NCI-H2081 treated with DMSO at 0.1 percent for 48 hours (cell line): ENCODE measurements at places on chromosomes 3 and 15.

DNA sequence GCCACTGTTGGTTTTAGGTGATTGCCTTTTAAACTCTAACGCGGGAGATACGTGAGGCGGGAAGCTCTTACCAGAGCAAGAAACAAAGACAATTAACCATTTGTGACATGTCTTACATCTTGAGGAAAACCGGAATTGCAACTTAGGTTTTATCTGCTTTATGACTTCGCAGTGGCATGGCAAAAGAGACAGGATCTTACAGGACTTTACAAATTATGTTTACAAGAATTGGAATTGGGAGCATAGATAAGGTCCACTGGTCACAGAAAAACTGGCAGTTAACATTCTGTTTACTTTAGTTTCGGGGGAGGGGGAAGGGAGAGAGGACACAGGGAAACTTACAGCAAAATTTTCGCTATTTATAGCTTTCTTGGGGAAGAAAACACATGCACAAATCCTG is 1119.6 kb downstream of the ZPLD1 start:
- no peak for DNase-seq

GRCh38 chr15:48380198-48380597 is 49.0 kb downstream of the DUT start:
- no peak for DNase-seq

DNA sequence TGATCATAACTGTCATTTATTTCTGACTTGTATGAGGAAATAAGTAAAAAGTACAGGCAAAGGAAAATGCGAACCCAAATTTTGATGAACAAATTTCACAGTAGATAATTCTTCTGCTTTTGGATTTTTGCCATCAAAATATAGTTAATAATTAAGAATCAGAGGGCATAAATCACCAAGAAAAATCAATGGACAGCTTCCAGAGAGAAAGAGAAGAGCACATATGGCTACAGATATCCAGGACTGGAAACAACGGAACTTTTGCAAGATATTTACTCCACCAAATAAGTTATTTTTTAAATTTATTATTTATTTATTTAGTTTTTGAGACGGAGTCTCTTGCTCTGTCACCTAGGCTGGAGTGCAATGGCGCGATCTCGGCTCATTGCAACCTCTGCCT is 35.1 kb upstream of the NANOGP8 start:
- no peak for DNase-seq

DNA sequence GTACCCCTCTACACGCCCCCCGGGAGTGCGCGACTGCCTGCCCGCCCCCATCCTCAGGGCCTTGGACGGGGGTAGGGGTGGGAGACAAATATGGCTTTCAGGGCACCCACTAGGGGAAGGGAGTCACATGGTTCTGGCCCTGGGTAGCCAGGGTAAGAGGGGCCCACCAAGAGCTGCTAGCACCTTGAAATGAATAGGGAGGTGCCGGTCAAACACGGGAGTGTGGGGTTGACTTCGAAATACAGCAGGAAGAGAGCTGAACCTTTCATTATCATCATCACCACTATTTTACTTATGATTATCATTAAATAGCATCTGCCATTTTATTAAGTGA is 489.1 kb downstream of the MAGI1 start:
- no peak for DNase-seq

DNA sequence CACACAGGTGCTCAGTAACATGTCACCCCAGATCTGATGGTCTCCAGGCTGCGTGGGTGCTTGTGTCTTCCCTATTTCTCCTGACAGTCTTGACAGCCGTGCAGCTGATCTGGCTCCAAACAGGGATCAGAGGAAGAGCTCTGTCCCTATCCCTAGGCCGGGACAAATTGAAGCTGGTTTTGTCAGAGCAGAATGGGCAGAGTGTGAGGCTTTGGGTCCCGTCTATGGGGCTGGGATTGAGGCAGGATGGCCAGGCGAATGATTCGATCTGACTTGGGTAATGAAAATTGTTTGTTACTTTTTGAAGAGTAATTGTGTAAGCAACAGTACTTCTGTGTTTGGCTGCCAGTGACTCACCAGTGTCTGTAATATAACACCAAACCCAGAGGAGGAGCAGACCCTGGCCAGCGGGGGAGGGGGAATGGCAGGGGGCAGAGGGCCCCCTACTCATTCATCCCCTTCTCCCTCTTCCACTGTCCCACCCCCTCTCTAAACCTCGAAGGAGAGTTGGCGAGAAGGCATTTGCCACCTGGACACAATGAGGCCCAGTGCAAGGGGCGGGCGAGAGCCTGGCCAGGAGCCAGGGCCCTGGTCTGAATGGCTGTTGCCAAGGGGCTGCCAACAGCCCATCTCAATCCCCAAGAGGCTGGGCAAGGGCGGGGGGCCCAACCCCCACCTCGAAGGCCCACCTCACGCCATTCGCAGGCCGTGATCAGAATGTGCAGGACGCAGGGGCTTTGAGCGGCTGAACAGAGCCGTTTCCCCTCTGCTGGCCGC is 4.9 kb upstream of the MAGEF1 start:
- DNase-seq = no peak

GRCh38 chr3:149010504-149010951 is 19.2 kb downstream of the GYG1 start:
- no peak for DNase-seq

- no peak for DNase-seq
Measured at GRCh38 chr3:98623572-98624280, 30.3 kb upstream of the CPOX start.

DNA sequence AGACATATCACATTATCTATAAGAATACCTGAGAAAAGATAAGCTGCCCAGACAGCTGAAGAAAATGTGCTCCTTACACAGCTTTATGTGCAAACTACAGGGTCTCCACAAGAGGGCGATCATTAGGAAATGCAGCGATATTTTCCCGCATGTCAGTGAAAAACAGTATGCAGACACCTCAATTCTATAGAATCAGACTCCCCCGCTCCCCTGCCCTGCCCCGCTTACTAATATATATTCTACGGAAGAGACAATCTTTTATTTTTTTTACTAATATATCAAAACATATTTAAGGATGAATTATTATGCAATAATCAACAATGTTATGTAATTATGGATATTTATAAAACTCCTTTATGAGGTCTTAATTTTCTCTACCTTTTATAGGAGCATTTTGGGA is 681.3 kb downstream of the ROBO1 start:
- no peak for DNase-seq

DNA sequence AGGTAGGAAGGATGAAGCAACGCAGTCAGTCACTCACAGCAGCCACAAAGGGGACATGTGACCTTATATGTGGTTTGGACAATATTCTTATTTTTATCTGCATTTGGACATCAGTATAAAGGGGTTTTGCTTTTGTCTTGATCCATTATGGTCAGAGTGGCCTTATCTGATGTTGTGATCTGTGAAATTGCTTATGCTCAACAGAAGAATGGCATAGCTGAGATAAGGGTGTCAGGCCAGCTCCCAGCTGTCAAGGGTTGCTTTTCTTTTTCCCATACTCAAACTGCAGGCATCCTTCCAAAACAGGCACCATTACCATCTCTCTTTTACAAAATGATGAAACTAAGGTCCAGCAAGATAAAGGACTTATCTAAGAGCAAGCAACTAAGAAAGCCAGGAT is 28.1 kb downstream of the DCLK3 start:
- no peak for DNase-seq

DNA sequence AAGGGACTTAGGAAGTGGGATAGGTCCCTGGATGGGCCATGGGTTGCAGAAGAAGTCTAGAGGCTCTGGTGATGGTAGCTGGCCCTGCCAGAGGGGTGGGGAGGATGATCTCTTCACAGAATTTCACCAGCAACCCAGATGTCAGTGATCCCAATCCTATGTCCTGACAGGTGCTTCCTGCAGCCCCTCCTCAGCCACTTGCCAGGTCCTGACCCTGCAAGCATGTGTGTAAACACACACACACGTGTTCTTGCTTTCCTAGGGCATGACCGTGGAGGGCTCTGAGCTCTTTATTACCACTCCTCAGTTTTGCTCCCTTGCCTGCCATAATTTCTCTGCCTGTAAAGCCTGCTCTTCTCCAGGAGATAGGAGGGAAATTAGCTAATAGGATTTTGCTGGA is 12.5 kb downstream of the TEX264 start:
- no peak for DNase-seq

DNA sequence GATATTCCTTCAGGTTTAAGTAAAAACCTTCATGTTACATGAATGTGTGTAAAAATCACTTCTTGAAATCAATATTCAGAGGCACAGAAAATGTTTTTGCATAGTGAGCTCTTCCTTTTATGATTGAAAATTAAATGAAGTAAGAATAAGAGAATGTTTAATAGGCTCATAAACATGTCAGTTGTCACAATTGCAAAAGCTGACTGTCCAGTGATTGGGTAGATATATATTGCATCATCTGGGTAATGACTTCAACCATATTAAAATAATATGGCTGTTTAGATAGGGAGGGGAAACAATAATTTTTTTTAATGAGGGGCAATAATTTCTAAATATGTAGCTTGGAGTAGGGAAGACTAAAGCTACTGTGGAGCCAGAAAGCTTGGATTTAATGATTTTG is 529.8 kb upstream of the GOLIM4 start:
- DNase-seq = no peak

DNA sequence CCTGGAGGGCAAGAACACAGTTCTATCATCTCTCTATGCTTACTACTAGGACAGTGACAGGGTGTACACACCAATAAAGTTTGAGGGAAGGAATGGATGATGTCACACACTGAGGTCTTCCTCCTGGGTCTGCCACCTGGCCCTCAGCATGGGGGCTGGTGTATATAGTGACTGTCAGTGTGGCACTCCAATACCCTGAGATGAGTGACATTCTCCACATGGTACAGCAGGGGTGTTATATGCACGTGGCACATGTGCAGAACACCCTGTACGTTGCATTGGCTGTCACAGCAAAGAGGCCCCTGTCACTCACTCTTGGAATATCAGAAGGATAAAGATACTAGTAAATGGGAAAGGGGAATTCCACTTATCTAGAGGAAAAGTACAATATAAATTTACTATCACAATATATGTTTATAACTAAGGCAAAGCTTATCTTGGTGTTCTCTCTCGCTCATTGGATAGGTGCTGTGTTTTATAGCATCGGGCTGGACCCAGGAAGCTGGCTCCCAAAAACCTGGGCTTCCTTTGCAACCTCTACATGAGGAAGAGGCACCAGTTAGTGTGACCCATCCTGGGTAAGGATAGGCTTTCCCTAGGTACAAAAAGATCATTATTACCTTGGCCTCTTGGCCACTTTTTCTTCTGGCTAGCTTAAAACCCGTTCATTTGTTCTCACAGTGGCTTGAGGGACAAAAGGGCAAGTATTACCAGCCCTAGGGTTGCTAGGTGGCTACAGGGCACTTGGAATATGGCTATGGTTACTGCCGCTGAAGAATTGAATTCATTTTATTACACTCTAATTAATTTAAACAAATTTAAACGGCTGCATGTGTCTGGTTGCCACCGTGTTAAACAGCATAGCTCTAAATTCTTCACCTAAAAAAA is 54.8 kb upstream of the HES1 start:
- DNase-seq = no peak

DNA sequence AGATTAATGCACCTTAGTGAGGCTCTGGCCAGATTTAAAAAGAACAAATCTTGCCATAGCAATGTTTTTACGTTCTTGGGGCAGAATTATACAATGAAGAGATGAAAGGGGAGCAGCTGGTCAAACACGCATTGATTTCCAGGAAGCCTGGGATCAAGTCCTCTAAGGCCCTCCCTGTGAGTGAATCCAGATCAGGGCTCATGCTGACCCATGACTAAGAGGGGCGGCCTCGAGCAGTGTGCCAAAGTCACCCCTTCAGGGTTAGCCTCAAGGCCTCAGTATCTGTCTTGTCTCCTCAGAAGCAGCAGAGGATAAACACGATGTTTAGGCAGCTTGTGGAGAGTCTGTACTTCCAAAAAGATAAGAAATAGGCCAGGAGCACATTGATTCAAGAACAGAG is 9.3 kb upstream of the RBP1 start:
- DNase-seq = no peak
